ENCODE measurements at places on chromosomes 6 and 20.

GRCh38 chr6:125151700-125152099 lies 1.9 kb upstream of the TPD52L1 start:
- DNase-seq = no peak

- no peak for DNase-seq
Measured at GRCh38 chr6:68994521-68994920, 359.4 kb downstream of the ADGRB3 start.

DNA sequence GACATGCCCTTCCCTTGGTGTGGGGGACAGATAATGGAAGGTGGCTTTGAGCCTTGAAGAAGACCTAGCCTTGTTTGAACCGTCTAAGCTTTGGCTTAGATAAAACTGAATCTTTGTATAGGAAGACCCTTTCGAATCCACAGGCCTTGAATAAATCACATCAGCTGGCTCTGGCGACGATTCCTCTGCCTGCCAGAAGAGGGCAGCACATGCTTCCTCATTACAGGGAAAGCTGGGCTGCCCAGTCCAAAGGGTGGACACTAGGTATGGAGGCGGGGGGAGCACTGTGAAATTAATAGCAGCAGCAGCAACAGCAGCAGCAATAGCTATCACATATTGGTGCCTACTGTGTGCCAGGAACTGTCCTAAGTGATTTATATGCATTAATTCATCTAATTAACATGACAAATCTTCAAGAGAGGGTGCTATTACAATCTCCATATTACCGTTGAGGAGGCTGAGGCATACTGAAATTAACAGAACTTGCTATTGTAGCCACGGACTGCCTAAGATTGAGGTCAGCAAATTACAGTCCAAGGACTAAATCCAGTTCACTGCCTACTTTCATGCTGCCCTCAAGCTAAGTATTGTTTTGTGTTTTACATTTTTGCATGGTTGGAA lies 85.1 kb downstream of the CLIC5 start:
- peak; percentile 72 for DNase-seq

DNA sequence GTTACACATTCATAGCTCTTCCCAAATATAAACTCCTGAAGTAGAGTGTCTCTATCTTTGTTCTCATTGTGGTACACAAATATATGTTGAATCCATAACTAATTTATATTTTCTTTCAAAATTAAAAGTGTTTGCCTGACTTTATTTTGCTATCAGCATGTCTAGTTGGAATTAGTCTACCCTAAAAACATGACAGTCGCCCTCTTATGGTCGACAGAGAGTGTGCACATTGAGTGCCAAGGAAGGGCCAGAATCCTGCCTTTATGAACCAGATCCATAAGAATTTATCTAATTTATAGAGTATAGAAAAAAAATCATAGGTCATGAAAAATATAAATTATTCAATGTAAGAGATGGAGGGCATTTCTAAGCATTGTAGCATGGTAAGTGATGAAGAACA lies 12.3 kb upstream of the DEFB112 start:
- DNase-seq = no peak

- DNase-seq = no peak
Measured at GRCh38 chr20:16111172-16111832, 461.9 kb downstream of the KIF16B start.

DNA sequence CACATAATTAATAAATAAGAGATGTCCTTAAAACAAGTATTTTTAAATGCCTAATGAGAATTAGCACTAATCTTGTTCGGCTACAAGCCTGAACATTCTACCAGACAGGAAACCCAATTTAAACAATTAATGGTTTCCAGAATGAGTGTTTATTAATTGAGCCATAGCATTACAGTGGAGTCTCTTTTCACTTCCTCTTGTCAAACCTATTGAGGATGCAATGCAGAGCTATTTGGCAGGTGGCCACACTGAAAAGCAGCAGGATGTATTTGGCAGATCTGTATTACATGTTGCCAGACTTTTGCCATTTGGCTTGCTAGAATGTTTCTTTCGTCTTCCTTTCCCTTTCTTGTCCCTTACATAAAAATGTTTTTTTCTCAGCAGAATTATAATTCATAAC lies 475.2 kb upstream of the MARCKS start:
- no peak for DNase-seq

- no peak for DNase-seq
Measured at GRCh38 chr6:144806222-144806621, 521.1 kb downstream of the UTRN start.

DNA sequence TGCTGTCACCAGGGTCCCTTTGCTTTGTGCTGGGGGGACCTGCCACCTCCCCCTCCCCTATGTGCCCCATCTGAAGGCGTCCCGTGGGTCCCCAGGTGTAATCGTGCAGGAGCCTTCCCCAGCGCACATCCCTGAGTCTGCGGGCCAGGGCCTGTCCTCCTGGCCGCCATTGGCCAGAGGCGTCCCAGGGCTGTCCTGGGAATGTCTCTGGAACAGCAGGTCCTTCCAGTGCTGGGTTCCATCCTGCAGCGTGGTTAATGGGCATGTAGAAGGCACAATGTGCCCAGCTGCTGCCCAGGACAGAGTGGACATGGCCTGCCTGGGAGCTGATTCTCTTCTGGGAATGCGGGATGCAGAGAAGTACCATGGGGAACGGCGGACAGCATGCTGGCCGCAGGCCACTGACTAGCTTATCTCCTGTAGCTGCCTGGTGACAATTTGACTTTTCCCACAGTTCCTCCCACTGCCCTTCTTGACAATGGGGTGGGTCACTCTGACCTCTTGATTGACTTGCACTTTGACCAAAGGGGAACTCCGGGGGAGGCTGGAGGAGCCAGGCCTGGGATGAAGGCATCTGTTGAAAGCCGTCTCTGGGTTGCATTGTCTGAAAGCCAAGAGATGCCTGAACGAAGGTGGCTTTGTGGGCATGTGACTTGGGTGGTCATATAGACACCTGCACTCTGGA lies 64.0 kb downstream of the CTCFL start:
- DNase-seq = no peak

DNA sequence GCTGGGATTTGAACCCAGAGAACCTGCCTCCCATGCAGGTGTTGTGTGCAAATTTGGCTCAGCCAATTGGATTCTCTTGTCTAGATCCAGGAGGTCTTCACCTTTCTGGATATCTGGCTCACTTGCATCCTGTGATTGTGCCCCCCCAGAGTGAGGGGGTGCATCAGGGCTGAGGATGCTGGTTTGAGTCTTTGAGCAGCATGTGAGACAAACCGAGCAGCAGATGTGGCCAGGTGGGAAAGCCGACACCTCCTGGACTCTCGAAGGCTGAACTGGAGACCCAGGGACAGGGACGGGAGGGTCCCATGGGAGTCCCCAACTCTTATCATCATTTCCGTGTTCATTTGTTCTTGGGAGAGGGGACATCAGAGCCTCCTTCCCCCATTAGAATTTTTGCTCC lies 30.6 kb upstream of the SULF2 start:
- DNase-seq = no peak

DNA sequence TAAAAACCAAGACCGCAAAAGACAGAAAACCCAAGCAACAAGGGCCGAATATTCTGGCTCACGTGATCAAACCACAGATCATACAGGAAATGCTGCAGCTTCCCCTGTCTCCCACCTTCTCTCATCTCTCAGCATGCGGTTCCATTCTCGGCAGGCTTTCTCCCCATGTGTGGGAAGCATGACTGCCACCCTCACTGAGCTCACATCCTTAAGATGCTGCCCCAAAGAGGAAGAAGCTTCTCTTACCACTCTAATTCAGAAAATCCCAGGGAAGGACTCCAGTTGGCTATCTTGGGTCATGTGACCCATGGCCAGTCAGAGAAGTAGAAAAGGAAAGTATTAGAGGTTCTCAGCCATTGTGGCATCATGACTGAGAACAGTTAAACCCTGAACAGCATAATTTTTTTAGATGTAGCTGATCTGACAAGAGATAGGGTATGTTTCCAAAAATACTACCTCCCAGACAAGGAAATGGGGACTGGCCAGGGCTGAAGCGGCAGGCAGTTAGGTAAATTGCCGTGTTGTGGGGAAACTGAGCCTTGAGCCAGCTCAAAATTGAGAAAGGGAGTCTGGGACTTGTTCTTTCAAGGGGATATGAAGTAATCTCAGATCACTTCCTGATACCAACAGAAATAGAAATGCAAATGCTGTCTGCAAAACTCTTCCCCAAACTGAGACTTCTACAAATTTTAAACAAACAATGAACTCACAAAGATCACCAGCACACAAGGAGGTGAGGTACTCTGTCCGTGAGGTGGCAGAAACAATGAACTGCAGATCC lies 37.1 kb upstream of the GRM4 start:
- DNase-seq = no peak

DNA sequence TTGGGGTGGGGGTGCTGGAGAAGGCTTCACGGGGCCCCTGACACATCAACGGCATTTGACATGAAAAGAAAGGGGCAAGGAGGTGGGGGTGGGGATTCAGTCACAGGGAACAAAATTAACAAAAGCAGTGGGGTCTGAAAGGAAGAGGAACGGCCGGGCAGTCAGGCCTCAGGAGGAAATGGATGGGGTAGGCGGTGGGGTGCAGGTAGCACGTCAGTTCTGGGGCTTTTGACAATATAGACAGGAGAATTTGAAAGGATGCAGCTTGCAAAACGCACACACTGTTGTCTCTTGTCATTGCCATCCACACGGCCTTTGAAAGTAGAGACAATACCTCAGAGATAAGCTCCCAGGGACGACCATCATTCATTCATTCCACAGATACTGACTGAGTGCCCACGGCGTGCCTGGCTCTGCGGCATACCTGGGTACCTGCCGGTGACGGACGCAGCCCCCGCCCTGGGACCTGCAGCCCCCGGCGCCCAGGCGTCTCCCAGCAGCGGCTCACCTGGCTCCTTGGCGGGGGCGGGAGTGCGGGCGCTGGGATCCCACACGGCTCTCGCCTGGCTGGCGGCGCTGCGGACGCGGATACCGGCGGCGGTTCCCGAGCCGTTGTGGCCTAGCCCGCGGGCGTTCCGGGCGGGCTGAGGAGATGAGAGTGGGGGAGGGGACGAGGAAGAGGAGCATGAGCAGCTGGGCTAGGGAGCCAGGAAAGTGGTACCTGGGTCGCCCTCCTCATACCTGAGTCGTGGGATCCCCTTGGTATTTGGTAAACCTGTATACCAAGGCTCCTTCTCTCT lies at the start of gene SLC26A8:
SLC26A8 (minus strand) TSS at position 646 of the 800 bp plus-strand sequence. CDS start 4,934 bp downstream, outside the sequence.
- no peak for DNase-seq

DNA sequence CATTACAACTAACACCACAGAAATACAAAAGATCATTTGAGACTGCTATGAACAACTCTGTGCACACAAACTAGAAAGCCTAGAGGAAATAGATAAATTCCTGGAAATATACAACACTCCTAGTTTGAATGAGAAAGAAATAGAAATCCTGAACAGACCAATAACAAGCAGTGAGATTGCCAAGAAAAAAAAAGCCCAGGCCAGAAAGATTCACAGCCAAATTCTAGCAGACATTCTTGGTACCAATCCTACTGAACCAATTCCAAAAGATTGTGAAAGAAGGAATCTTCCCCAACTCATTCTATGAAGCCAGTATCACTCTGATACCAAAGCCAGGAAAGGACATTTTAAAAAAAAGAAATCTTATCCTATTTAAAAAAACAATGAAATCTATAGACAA lies 7.0 kb upstream of the CDK19 start:
- DNase-seq = no peak

- DNase-seq = no peak
Measured at GRCh38 chr6:109262261-109262660, 120.0 kb downstream of the CD164 start.

- DNase-seq = no peak
Measured at GRCh38 chr6:112560651-112561050, 213.5 kb downstream of the RFPL4B start.

DNA sequence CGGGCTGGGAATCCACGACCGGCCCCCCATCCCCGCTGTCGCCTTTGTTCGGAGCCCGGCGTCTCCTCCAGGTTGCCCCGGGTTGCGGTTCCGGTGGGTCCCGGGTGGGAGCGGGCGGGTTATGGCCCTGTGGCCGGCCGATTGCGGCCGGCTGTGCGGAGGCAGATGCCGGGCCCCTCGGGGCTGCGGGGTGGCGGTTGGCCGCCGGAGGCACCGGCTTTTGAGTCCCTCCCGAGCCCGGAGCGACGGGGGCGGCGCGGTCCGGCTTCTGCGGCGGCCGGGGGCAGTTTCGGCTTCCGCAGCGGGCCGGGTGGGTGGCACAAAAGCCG lies 431 bp downstream of the LOC128125822 start:
- no peak for DNase-seq

DNA sequence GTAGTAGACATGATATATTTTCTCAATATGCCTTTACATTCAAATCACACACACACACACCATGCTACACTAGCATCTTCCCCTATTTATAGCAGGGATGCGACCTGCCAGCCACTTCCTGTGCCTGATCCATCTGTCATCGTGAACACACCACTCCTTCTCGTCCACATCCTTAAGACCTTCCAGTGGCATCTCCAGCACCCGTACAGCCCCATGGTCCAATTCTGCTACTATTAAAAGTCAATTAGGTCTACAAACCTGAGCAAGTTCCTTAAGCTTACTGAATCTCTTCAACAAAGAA lies 54.5 kb downstream of the KIF16B start:
- no peak for DNase-seq

DNA sequence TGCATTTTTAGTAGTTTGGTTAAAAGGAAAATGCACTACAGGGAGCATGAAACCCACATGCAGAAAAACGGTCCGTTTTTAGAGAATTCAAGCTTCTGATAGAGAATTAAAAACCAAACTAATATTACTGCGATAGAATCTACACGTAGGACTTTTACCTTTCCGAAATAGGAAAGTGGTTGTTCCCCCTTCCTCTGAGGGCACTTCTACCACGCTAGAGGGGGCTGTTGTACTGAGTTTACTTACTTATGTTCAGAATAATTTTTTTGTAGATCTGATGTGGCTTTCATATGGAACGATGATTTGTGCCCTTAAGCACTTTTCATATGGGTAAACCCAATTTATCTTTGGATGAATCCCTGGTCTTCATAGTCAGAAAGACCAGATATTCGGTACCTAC lies 264.3 kb upstream of the PLN start:
- DNase-seq = no peak

- no peak for DNase-seq
Measured at GRCh38 chr6:142570221-142570671, 268.4 kb downstream of the ADGRG6 start.

DNA sequence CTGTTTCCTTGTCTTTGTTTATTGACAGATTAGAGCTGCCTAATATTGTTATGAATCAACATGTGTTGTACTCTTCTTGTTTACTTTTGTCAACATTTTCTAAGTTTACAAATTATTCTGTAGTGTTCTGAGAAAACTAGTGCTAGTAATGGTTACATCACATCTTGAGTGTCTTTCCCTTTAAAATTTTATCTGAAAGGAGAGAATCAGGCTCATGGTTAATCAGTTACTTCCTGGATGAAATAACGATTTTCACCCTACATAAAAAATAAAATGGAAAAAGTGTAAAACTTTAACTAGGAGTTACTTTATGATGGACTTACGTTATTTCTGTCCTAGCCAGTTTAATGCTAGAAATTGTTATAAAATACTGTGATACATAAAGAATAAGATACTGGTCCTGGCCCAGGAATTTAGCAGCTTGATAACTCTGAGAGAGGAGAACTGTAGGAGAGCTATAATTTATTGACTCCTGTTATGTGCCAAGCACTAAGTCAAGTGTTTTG lies 26.4 kb upstream of the BMP5 start:
- DNase-seq = no peak

Measured in right forelimb (tissue), 1 donor.